Activated CD4-positive, alpha-beta T cell treated with anti-CD3 and anti-CD28 coated beads, Interleukin-2, amount 50 U/mL, for 16 hours (primary cell): ENCODE measurements at places on chromosomes 11 and 22.

- no peak for DNase-seq
Observed at GRCh38 chr22:40595497-40596234, 40.9 kb downstream of the MRTFA start.

GRCh38 chr11:65899356-65900124, 648 bp downstream of the FOSL1 start:
- peak; percentile 78 for DNase-seq

GRCh38 chr11:16380941-16381568, 24.7 kb upstream of the SOX6 start:
- DNase-seq, result no peak

GRCh38 chr11:66421492-66422205, 814 bp downstream of the NPAS4 start:
- peak; percentile 82 for DNase-seq

GRCh38 chr11:45045683-45046471, 95.2 kb upstream of the TP53I11 start:
- no peak for DNase-seq

GRCh38 chr11:122240638-122241037, 124.6 kb upstream of the BLID start:
- DNase-seq, result no peak

DNA sequence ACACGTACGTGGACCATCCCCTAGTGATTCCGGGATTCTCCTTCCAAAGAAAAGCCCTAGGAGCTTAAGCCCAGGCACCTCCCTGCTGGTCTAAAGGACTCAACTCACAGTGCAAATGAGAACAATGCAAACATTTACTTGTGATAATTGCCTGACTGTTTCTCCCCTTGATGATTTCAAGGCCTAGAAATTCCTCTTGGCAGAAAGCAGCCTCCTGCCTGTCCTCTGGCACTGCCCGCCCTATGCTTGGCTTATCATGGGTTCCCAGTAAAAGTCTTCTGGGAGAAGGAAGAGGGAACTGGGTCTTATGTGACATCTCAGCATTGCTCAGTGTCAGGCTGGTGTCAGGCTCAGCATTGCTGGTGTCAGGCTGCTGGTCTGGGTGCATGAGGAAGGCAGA, 351.8 kb downstream of the SHANK2 start:
- no peak for DNase-seq

DNA sequence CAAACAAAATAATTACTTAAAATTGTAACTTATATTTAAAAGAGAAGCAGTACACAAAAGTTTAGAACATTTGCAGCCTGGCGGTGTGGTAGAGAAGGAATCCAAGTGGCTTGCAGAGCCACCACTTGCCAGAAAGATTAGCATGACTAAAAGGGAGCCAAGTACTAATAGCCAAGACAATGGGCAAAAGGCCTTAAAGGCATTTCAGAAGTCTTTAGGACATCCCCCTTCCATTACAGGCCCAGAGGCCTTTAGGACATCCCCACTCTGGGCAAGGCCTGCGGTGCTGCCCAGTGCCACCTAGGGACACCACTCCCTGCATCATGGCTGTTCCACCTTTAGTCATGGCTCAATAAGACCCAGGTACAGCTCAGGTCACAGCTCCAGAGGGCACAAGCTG, 32.4 kb downstream of the TMEM225 start:
- no peak for DNase-seq

DNA sequence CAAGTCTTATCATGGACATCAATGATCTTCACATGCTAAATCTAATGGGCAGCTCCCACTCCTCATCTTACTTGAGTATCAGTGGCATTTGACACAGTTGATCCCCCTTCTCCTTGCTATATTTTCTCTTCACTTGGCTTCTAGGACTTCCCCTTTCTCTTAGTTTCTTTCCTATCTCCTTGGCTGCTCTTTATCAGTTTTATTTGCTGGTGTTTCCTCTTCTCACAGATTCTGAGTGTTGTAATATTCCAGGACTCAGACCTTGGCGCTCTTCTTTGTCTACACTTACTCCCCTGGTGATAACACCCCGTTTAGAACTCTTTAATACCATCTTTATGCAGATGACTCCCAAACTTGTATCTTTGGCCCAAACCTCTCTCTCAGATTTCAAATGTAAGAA, 33.9 kb upstream of the RASSF10 start:
- no peak for DNase-seq

- peak; percentile 72 for DNase-seq
Observed at GRCh38 chr22:49825944-49826602, 1.6 kb downstream of the BRD1 start.

DNA sequence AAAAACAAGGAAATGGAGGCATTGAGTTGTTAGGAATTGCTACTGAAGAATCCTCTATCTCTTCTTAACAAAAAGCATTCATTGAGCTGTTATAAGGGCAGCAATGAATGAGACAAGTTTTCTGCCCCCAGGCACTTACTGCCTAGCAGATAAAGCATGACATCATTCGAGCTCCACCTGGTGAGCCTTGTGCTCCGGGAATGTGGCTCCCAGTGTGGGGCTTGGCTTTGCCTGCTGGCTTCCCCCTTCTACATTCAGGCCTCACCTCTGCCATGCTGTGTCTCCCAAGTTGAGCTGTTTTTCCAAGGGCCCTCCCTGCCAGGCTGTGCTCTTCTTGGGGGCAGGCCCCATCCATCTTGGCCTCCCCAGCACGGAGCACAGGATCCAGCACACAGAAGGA, 56.9 kb upstream of the EIF3D start:
- no peak for DNase-seq

DNA sequence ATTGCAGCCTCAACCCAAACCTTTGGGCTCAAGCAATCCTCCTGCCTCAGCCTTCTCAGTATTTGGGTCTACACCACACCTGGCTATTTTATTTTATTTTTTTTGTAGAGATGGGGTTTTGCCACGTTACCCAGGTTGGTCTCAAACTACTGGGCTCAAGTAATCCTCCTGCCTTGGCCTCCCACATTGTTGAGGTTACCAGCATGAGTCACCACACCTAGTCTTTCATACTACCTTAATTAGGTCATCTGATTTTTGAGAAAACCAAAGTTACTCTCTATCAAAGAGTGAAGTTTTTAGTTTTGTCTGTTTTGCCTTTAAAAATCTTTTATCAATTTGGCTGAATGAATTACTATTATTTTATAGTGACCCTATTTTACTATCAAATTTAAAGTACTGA, 335.6 kb upstream of the LRRC4C start:
- no peak for DNase-seq

GRCh38 chr22:33129621-33130020, 71.4 kb upstream of the SYN3 start:
- DNase-seq, result no peak

GRCh38 chr11:131447277-131447815, 76.9 kb downstream of the NTM start:
- no peak for DNase-seq

- no peak for DNase-seq
Observed at GRCh38 chr11:47340980-47341775, 11.3 kb downstream of the MYBPC3 start.

- DNase-seq, result no peak
Observed at GRCh38 chr11:122275508-122275907, 159.5 kb upstream of the BLID start.

DNA sequence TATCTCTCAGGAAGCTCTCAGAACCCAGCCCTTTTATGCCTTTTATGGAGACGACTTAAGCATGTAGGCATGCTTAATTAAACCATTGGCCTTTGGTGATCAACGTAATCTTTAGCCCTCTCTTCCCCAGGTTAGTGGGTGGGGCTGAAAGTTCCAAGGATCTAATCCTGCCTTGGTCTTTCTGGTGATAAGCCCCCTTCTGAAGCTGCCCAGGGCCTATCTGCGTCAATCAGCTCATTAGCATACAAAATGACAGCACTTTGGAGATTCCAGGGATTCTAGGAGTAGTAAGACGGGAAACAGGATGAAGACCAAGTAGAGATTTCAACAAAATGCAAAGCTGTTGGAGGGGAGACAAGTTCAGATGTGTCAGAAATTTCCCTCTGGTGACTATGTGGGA, 3.1 kb downstream of the FAM118A start:
- no peak for DNase-seq

DNA sequence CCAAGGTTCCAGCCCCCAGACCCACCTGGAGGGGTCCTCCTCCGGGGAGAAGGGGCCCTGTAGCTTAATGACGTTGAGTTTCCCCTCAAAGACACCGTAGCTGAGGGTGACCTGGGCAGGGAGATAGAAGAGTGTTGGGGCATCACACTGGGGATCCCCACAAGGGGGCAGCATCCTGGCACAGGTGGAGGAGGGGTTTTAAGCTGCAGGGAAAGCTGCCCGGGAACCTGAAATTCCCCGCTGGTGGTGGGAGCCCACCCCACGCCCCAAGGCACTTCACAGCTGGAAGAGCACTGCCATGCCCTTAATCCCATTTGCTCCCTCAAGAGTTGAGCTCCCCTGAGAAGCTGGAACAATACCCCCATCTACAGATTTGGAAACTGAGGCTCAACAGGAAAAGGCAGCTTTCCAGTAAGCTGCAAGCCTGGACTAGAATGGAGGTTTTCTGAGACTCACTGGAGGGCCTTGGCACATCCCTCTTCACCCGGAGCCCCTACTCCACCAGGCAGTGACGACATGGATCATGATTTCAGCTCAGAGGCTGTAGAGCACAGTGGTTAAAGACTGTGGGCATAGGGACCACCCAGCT, 13.7 kb downstream of the MFNG start:
- peak; percentile 41 for DNase-seq

DNA sequence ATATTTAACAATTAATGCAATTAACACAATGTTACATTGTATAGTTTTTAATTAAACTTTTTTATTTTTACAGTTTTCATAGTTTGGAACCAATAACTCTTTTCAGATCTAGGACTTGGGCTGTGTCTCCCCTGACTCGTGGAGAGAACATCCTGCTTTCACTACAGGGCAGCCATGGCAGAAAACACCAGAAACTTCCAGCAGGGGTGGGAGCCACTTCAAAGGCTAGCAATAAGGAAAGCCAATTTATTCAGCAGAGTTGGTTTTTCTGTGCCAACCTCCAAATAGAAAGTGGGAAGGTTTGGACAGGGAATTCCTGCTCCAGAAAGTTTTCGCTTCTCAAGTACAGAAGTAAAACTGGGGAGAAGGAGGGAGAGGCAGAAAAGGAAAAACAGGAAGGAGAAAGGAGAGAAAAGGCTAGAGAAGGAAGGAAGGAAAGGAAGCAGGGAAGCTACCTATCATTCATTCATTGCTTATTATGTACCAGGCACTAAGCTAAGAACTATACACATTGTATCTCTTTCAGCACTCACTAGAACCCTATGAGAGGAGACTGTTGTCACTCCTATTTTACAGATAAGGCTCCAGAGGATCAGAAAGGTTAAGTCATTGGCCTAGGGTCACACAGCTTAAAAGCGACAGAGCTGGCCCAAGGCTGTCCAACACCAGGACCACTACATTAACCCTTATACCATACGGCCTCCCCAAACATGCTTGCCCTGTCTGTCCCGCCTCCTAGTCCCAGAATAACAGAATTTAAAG, 54.8 kb upstream of the CREB3L1 start:
- no peak for DNase-seq

GRCh38 chr11:128904303-128904655, 13.1 kb downstream of the KCNJ5 start:
- no peak for DNase-seq

DNA sequence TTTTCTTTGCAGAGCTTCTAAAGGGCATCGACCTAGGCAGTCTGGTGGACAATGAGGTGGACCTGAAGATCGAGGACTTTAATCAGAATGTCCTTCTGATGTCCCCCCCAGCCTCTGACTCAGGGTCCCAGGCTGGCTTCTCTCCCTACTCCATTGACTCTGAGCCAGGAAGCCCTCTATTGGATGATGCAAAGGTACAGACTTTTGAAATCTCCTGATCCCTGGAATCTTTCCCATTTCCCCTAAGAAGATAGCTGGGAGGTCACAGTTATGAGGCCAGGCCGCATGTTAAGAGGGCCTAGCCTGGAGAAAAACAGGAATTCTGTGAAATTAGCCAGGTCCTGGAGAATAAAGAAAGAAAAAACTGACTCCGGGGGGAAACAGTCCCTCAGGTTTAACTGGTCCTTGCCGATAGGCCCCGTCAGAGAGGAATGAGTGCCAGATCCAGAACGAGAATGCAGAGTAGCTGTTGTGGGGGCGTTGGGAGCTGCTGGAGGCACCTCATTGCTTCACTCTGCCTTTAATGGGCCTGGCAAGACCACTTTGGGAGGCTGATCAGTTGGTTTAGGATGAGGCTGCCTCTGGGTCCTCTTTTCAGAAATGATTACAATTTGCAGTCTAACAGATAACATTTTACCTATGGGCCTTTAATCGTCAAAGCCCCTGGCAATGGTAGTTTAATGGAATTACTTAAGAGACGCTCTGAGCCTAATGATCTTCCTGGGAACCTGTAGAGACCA, 39.2 kb downstream of the SHISA8 start:
- DNase-seq, result no peak

DNA sequence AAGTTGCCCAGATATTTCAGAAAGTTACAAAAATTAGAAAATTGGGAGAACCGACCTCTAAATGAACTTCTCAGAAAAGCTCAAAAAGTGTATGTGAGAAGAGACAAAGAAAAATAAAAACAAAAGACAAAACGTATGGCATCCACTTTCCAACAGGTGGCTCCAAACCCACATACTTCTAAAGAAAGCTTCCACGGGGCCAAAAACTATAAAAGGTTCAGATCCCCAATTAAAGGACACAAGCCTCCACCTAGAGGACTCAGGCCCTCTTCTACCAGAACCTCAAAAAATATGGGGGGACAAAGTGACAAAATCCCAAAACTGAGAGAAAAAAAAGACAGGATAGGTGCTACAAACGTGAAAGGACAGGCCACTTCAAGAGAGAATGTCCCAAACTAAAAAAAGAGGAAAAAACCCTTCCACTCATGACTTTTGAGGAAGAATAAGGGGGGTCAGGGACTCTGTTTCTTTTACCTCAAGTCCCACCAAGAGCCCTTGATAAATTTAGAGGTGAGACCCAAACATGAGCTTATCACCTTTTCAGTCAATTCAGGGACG, 8.8 kb downstream of the SCGB2A1 start:
- peak; percentile 11 for DNase-seq

- DNase-seq, result no peak
Observed at GRCh38 chr22:17260950-17261349, 41.7 kb upstream of the ADA2 start.

- no peak for DNase-seq
Observed at GRCh38 chr11:91786097-91786496, 438.5 kb upstream of the FAT3 start.

GRCh38 chr11:80862011-80862410, 1421.2 kb upstream of the TENM4 start:
- no peak for DNase-seq

- DNase-seq, result no peak
Observed at GRCh38 chr22:16974298-16975084, 33.5 kb downstream of the GAB4 start.

- peak; percentile 55 for DNase-seq
Observed at GRCh38 chr11:125886997-125887372, 483 bp upstream of the HYLS1 start.

DNA sequence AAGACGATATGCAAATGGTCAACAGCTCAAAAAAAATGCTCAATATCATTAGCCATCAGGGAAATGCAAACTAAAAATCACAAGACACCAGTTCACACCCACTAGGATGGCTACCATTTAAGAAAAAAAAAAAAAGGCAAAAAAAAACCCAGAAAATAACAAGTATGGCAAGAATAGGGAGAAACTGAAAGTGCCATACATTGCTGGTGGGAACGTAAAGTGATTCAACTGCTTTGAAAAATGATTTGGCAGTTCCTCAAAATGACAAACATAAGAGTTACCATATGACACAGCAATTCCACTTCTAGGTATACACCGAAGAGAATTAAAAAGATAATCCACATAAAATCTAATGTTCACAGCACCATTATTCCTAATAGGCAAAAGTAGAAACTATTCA, 47.5 kb downstream of the PICALM start:
- peak; percentile 77 for DNase-seq
